Sciatic nerve (tissue), 2 donors: ENCODE measurements at places on chromosomes 7 and 10. TPM values are rescaled to one million over a fixed set of nuclear protein-coding genes. Genes with fewer than 3 reads are reported as not detected.

The WASHC2A gene
- 39.9 TPM for total RNA-seq

The ZMIZ2 gene
- total RNA-seq = 92.7 TPM

The PNLIP gene
- 2.8 TPM for total RNA-seq

The ADRA2A gene
- 11.4 TPM for total RNA-seq

The AGR2 gene
- total RNA-seq = 0.40 TPM

The GSTO2 gene
- 2.1 TPM for total RNA-seq

The STEAP2 gene
- total RNA-seq = 65.2 TPM

The MYO1G gene
- 8.8 TPM for total RNA-seq

The TRIM50 gene
- total RNA-seq = 0.71 TPM

The ACTL6B gene
- not detected for total RNA-seq

The VWC2 gene
- total RNA-seq = 0.09 TPM

The LMOD2 gene
- not detected for total RNA-seq

The TEX36 gene
- not detected for total RNA-seq

The HIPK2 gene
- total RNA-seq = 65.2 TPM

The FAM241B gene
- total RNA-seq = 6.1 TPM
